Glutamatergic neuron (in vitro differentiated cells): ENCODE measurements at places on chromosomes 1 and 21.

DNA sequence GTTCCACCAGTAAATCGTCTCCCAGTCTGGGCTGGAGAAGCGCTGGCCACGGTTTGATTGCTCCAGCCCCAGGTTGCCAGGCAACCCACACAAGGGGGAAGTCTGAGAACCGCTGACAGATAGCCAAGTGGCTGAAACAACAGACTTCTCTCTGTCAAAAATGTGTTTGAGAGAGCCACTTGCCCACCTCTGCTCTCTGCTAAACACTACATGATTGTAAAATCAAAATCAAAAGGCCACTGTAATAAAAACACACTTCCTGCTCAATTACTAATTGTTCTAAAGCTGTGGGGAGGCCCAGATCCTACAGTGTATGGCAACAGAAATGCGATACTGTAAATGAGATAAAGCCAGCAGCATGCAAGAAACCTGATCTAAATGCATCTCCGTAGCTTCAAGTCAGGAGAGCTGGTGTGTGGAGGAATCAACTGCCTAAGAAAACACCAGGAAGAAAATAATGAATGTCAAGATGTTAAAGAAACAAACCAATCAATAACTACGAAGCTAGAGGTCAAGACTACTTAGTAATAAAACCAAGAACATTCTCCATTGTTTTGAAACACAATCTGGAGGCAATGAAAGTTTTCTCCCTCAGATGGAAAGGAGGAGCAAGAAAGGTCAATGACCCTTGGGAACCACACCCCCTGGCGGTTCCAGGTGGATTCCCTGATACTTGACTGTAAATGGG is 121.2 kb downstream of the SLC45A1 start:
- DNase-seq, result peak; percentile 74

DNA sequence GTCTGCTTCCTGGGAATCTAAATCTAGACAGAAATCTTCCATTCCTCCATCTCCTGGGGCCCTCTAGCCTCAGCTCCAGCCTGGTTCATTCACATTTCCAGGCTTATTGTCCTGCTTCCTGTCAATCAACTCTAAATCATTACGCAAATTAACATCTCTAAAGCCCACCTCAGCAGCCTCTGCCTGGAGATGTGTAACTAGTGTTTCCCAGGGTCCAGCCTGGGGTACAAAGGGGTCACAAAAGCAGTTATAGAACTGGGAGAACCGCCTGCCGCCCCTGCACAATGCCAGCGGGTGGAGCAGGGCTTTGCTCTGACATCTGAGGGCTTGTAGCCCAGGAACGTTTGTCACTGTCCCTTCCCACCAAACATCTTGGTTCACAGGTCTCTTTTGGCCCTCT is 373.5 kb downstream of the RRAGC start:
- no peak for DNase-seq

GRCh38 chr1:222926566-222926965 is 111.7 kb downstream of the DISP1 start:
- no peak for DNase-seq

GRCh38 chr1:200337831-200338230 is 72.0 kb downstream of the ZNF281 start:
- DNase-seq, result no peak

DNA sequence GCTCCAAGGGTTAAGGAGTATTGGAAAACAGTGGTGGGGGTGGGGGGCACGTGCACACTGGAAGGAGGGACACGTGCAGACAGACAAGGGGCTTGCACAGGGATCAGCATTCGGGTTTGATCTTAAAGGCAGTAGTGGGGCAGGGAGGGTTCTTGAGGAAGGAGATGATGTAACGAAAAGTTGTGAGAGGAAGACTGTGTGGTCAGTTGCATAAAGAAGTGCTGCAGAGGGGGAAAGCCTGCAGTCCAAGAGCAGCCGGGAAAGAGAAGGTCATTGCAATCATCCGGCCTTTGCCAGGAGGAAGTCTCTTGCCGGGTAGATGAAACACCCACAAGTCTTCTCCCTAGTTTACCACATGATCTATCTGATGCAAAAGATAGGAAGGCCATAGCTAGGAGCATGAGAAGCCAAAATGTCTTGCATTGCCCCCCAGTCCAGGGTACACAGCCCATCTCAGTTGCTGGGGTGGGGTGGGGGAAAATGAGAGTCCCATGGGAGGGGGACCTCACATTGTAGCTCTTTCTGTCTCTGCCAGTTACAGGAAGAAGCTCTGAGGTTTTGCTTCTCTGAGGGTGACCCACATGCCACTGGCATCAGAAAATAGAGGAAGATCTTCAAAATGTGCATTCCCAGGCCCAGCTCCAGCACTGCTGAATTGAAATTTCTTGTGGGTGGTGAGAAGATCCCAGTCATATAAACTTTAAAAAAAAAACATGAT is 202.5 kb upstream of the RAB4A start:
- DNase-seq, result no peak

DNA sequence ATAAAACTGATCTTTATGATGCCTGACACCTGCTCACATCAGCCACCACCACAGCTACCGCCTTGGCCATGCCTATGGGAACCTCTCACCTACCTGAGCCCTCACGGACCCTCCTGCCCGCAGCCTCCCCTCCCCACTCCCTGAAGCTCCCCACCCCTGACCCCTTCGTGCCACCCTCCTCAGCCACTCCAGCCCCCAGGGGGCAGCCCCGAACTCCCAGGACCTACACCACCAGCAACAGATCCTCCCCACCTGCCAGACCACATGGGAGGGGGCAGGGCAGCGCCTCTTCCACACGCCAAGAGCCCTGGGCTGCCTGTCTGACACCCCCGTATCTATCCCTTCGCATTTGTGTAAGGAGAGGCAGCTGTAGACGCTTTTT is 14.2 kb upstream of the ARHGEF16 start:
- DNase-seq, result no peak

DNA sequence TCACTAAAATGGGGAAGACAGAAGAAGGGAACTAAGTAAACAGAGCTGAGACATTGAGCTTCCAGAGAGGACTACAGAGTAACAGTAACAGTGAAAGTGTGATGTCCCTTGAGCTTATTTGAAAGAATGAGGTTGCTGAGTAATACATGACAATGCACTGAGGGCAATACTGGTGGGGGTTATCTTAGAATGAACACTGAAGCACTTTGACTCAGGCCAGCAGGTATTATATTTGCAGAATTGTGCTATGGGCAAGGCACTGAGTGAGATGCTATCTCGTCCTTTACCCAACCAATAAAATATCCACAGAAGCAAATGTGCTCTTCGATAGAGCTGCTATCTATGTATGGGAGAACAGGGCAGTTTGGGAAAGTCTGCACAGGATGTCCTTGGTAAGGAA is 133.2 kb downstream of the DISP1 start:
- no peak for DNase-seq

GRCh38 chr1:223105568-223105967 is 37.5 kb downstream of the TLR5 start:
- no peak for DNase-seq

DNA sequence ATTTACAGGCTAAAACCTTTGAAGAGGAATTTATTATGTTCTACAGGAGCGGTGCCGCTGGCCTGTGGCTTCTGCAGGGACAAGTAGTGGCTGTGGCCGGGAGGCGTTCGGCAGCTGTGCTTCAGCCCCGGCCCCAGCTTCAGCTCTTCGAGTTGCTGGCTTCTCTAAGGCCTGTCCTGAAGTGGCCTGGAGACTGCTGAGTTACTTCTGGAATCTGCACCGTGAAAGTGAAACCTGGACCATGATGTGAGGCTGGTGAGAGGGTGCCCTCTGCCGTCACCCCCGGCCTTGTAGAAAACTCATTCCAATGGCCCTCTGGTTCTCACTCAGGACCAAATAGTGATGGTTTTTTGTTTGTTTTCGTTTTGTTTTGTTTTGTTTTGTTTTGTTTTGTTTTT is 48.1 kb downstream of the PRKCZ start:
- no peak for DNase-seq

DNA sequence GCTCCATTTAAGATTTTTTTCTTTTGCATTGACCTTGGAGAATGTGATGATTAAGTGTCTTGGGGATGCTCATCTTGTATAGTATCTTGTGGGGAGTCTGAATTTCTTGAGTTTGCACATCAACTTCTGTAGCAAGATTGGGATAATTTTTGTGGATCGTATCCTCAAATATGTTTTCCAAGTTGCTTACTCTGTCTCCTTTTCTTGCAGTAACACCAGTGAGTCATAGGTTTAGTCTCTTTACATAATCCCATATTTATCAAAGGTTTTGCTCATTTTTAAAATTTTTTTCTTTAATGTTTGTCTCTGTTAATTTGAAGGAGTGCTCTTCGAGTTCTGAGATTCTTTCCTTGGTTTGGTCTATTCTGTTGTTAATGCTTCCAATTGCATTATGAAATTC is 41.7 kb upstream of the ANGPTL1 start:
- no peak for DNase-seq

GRCh38 chr1:25019337-25020172 is 89.5 kb upstream of the RUNX3 start:
- DNase-seq, result no peak

- DNase-seq, result no peak
These were observed 168.0 kb upstream of the RAB4A start for GRCh38 chr1:229102741-229103391.

DNA sequence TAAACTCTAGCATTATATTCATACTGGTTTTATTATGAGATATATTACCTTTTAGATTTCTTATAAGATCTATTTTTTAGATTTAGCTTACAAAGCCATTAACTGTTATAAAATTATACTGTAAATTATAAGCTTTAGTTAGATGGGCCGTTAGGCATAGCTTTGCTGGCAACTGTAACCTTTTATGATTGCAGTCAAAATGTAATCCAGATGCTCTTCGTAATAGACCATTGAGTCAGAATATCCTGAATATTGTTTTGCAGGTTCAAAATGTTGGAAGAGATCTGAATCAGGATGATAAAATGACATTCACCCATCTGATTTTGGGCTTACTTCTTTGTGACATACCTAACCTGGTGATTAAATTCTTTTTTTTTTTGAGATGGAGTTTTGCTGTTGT is 20.9 kb downstream of the ITSN1 start:
- DNase-seq, result no peak

GRCh38 chr1:209266590-209267205 is 316.8 kb upstream of the CAMK1G start:
- no peak for DNase-seq

- no peak for DNase-seq
These were observed 265.7 kb downstream of the PTBP2 start for GRCh38 chr1:96987186-96987703.

GRCh38 chr1:213003256-213003655 is 12.4 kb downstream of the ANGEL2 start:
- DNase-seq, result no peak

GRCh38 chr1:1941868-1942752 is 23.0 kb upstream of the TMEM52 start:
- DNase-seq, result no peak

- DNase-seq, result no peak
These were observed 23.8 kb downstream of the SLC27A3 start for GRCh38 chr1:153799016-153799415.

DNA sequence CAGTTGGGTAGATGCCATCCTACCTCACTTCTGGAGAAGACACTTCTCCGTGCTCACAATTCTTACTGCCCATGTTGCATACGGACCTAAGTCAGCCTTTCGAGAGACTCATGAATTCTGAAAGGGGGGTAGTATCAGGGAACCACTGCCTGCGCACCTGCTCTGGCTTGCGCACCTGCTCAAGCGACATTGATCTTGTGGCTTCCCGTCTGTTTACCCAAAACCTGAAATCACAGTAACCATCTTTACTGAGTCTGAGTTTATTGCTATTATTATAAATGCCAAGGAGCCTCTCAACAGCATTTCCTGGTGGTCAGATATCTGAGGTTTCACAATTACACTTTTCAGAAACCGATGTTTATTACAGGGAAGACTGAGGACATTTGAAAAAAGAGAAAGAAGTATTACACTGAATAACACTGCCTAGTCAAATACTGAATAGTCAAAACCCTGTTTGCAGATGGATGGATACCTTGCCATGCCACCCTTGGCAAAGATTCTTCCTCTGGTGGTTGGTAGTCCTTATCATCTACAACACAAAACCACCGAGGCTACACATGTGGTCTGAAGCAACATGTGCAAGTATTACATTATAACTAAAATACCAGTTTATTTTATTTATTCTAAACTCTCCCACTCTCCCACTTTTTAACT is 208.7 kb downstream of the SIPA1L2 start:
- DNase-seq, result no peak

DNA sequence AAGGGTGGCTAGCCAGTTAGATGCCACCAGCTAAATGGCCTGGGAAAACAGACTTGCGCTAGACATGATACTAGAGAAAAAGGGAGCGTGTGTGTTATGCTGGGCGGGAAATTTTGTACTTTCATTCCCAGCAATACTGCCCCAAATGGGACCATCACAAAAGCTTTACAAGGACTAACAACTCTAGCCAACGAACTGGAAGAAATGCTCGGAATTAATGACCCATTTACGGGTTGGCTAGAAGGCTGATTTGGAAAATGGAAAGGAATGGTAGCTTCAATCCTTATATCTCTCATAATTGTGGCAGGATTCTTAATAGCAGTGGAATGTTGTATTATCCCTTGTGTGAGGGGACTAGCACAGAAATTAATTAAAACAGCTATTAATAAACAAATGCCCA is 27.9 kb upstream of the ZNF496 start:
- no peak for DNase-seq

- DNase-seq, result no peak
These were observed 242.5 kb downstream of the RERE start for GRCh38 chr1:8574985-8575384.

DNA sequence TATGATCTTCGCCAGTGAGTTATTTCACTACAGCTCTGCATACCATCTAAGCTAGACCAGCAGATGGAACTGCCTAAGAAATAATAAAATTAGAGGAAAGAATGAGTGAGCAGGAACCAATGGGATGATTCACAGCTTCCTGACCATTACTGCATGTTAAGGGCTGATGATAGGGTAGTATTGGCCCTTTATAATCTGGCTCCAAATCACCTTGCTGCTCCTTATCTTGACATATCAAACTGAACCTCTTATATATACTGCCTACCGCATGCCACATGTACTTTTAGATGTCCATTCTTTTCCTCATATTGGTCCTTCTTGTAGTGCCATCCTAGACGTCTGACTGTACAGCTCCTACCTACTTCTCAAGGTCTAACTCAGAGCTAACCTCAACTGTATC is 524.4 kb downstream of the DPYD start:
- DNase-seq, result no peak

- no peak for DNase-seq
These were observed 779.9 kb downstream of the KCNT2 start for GRCh38 chr1:195828325-195828724.

- DNase-seq, result peak; percentile 63
These were observed at the start of gene S1PR1 for GRCh38 chr1:101236516-101237228. Gene S1PR1, plus strand, starts transcription at chr1:101237019. Its CDS starts 1,966 bp downstream, at chr1:101238985.

GRCh38 chr1:63917571-63918417 is 144.0 kb downstream of the ROR1 start:
- DNase-seq, result peak; percentile 28

- peak; percentile 43 for DNase-seq
These were observed 68.0 kb upstream of the WDR26 start for GRCh38 chr1:224502459-224503160.

- no peak for DNase-seq
These were observed 10.1 kb downstream of the PTGFRN start for GRCh38 chr1:116919802-116920201.

GRCh38 chr1:201074018-201074417 is 38.2 kb downstream of the CACNA1S start:
- DNase-seq, result no peak
